Activated T-helper 1 cell treated with anti-CD3 and anti-CD28 coated beads, Interleukin-2, amount 50 U/mL, for 16 hours (primary cell): ENCODE measurements at places on chromosomes 2 and 18.

- no peak for DNase-seq
Observed at GRCh38 chr18:67926929-67927864, 410.7 kb upstream of the DSEL start.

GRCh38 chr18:79918615-79919011, 32.8 kb downstream of the SLC66A2 start:
- DNase-seq: no peak

DNA sequence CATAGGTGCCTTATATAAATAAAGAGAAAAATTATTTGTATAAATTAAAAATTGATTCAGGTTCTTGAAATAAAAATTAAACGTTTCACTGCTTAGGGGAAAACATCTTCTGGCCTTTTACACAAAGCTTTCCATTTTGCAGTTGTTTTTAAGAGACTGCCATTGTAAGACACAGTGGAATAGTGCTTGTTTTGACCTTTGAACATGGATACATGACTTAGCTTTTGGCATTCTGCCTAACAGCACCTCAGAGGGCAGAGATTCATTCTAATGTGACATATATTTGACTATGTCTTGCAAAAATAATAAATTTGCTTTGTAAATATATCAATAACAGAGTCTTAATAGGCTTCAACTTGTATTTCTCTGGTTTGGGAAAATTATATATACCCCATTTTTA, 142.1 kb downstream of the SLC4A10 start:
- DNase-seq: no peak

- DNase-seq: no peak
Observed at GRCh38 chr2:204278454-204278853, 266.8 kb upstream of the PARD3B start.

- no peak for DNase-seq
Observed at GRCh38 chr2:133561045-133561852, 7.0 kb downstream of the NCKAP5 start.

DNA sequence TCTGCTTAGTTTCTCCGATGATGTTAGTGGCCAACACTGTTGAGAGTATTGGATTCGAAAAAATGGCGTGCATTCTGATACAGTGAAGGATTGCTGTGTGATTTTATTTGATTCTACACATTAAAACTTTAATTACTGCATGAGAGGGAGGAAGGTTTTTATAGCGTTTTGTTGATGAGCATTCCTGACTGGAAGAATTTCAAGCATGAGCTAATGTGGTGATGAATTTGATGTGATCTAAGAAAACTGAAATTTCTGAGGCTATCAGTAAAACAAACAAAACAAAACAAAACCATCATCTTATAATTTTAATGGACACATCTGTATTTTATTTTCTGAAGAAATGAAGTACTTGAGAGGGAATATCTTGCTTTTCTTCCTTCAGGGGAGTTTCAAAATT, 59.6 kb downstream of the ITGB6 start:
- DNase-seq: no peak

DNA sequence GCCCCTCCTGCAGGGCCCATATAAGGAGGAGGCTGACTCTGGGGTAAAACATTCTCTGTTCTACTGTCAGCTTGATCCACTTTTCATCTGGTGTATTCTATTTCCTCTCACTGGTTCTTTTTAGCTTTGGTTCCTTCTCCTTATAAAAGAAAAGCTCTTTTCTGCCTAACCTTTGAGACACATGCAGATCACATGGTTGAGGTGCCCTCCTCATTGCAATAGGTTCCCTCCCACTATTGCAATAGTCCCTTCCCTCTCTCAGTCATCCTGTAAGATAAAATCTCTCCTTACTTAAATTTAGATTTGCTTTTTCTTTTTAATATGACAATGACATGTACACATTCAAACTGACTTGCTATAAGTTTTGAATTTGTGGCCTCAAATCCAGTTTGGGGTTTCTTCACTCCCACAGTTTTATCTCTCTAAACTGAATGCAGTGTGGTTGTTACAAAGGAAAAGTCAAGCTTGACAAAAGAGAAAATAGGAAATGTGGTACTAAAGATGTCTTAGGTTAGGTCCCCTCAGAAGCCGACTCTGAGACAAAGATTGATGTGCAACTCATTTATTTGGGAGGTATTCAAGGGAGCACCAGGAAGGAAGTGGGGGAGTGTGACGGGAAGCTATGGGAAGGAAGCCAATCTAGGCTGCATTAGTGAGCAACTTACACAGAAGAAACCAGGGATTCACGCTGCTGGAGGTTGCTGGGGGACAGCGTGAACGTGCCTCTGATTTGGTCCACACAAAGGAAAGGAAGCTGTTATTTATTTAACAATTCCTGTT, 127.6 kb upstream of the LINC00305 start:
- DNase-seq: no peak
